ENCODE measurements at places on chromosomes 7 and 10. TPM values are rescaled to one million over a fixed set of nuclear protein-coding genes. Genes with fewer than 3 reads are reported as not detected.

The FGFR2 gene
- total RNA-seq: 53.7 TPM

The NYAP1 gene
- 2.0 TPM for total RNA-seq

The LRCH4 gene
- total RNA-seq: 53.2 TPM

The ZNF485 gene
- 2.3 TPM for total RNA-seq

The TFPI2 gene
- 40.1 TPM for total RNA-seq

DNA sequence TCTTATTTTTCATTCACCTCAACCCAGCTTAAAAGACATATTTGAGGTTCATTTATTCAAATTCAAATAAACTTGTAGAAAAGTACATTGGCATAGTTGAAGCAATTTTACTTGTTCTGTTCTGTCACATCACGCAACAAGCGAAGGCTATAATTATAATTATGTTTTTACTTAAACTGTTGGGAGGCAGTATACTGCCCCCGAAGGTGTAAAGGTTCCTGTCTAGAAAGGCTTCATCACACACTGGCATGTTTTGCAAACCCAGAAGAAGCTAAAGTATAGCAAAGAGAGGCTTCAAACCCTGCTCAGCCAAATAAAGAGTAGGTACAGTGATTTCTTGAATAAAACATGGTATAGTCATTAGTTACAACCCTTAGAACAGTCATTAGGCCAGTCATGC is 62.6 kb downstream of the CDCA7L start:
- no peak for ATAC-seq

GRCh38 chr7:124681946-124682345 is 83.6 kb downstream of the GPR37 start:
- ATAC-seq: no peak

DNA sequence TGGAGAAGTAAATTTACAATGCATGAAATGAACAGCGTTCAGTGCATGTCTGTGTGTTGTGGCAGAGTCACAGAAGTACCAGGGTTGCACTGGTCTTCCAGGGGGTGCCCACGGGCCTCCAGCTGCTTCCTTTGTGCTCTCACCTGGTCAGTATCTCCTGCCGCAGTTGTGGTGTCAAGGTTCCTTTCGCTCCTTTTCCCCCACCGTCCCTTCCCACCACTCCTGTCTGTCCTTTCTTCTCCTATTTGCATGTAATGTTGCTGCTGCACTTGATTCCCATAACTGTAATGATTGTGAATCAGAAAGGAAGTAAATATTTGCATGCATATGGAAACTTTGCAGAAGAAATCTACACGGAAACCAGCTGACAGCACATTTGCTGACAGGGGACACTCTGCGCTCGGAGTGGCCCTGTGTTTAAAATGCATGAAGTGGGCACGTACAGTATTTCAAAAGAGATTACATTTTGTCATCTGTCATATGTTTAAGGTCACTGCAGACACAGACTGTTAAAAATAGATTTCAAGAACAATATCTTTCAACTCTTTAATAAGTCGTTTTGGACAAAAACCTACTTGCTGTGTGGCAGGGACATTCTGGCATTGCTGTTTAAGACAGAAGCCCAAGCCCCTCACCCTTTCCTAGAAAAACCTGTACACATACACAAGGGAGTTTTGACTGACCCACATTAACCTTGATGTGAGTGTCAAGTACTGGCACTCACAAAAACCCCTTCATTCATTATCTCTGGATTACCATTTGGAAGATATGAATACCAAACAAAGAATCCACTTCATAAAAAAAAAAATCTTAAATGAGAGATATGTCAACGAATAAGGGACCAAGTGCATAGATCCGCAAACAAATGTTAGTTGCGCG is 336.7 kb upstream of the KLF6 start:
- peak; percentile 34 for ATAC-seq

DNA sequence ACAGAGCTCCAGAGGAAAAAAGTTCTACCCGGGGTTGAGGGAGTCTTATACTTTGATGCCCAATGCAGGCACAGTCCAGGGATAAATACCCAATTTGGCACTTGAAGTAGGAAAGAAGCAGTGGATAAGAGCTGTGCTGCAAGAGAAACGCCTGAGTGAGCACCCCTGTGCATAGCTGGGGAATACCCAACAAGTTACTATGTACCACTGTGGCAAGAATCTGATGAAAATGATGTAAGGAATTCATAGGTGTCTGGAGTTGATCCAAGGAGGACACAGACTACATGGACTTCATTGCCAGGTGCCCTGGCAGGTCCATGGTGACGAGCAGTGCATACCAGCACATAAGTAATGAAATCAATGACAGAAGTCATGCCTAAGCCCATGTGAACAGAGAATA is 183.7 kb upstream of the FEZF1 start:
- no peak for ATAC-seq

DNA sequence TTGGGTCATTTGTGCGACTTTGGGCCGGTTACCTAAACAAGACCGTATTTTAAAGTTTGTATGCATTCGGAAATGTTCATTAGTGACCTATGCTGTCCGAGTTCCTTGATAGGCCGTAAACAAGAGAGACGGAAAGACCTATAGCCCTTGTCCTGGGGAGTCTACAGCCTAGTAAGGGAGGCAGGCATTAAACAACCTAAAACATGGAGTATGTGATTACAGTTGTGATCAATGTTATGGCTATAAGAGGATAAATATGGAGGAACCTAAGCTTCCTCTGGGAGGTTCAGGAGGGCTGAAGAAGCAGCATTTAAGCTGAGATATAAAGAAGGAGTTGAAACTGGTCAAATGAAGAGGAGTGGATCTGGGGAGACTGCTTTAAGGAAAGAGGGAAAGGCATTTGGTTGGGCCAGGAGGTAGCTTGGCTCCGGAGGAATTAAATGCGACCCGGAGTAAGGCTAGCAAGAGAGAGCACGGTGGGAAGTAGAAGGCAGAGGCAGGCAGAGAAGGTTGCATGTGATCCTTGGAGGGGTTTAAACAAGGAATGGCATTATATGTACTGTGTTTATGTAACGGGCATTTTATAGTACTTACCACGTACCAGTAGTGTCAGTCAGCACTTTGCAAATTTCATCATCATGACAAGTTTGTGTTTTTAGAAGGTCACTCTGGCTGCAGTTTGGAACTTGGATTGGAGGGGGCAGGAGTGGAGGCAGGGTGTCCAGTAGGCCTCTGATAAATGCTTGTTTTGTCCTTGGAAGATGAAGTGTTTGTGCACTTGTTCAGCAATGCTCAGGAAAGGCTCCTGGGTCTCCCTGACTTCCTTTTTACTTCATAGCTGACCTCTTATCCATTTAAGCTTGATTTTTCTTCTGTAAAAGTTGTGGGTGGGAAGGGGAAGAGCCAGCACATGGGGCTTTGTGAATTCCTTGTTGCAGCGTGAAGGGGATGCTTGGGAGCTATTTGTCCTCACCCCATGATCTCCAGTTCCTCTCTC is 1.0 kb upstream of the AVPI1 start:
- peak; percentile 64 for ATAC-seq

- ATAC-seq: peak; percentile 36
Measured at GRCh38 chr10:110399106-110399964, 94.6 kb upstream of the SMNDC1 start.

- ATAC-seq: no peak
Measured at GRCh38 chr10:126119599-126119998, 223.2 kb downstream of the FANK1 start.

DNA sequence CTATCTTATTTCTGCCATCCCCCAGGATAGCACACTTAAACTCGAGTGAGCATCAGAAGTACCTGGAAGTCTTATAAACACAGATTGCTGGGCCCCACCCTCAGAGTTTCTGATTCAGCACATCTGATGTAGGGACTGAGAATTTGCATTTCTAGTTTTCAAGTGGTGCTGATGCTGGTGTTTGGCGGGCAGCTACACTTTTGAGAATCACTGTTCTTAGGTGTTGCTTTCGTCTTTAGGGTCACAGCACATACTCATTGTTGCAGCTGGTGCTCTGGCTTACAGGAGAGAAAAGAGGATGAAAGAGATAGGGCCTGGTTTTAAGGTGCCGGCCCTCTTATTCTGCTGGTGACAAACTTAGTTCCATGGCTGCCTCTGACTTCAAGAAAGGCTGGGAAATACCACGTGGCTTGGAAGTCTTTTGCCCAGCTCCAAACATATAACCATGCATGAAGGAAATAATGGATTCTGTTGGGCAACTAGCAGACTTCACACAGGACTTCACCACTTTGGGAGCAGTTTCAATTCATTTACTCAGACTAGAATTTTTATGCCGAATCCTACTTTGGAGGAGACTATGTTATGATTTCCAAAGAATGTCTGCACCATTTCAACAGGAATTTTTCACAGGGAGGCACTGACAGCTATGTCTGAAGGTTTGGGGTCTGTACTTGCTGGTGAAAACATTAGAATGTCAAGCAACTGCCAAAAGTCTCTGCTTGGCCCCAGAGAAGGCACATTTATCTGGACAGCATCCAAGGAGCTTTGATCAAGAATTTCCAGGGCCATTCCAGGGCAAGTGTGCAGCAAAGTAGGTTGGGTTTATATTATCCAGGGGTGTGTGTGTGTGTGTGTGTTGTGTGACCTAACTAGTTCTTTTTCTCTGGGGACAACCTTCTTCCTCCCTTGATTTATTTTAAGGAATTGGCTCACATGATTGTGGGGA is 6.9 kb upstream of the MINDY4 start:
- ATAC-seq: peak; percentile 83

DNA sequence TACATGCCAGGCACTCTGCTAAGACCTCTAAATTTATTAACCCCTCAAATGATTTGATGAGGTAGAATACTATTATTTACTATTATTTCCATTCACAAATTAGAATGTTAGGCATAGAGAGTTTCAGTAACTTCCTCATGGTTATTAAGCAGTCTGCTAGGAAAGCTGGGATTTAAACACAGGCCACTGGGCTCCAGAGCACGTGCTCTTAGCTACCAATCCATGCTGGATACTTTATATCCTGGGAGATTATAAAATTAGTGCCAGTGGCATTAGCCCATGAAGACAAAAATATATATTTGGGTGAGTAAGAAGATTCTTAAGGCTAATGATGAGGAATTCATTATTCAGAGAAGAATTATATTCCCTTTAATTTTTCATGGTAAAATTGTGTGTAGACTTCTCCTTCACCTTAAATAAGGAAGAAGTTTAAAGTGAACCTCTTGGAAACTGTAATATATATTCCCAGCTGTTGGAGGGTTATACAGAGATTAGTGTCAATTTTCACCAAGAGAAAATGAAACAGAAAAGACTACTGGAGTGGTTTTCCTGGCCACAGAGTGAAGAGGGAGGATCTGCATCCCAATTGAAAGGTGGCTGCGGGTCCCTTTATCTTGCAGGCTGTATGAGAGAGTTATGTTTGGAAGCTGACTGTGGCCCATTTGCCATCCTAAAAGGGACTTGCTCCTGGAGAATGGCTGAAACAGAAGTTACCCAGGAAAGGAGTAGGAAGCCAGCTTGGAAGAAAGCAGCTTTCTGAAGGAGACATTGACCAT is 334.3 kb upstream of the TEX47 start:
- ATAC-seq: no peak

DNA sequence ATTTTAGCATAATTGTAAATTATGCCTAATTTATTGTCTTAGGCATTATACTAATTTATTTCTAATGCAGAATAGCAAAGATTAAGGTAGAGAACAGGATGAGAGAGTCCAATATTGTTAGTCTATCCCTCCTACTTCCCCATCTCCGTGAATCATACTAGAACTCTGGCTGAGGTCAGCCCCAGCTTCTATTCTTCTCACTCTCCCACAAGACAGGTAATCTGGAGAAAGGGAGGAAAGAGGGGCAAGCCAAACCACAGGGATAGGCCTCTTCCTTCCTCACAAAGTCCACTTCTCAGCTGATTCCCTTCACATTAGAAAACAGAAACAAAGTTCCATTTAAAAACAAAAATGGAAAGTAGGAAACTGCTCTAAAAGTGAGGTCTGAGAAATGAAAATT is 117.5 kb upstream of the LAMB4 start:
- ATAC-seq: no peak

DNA sequence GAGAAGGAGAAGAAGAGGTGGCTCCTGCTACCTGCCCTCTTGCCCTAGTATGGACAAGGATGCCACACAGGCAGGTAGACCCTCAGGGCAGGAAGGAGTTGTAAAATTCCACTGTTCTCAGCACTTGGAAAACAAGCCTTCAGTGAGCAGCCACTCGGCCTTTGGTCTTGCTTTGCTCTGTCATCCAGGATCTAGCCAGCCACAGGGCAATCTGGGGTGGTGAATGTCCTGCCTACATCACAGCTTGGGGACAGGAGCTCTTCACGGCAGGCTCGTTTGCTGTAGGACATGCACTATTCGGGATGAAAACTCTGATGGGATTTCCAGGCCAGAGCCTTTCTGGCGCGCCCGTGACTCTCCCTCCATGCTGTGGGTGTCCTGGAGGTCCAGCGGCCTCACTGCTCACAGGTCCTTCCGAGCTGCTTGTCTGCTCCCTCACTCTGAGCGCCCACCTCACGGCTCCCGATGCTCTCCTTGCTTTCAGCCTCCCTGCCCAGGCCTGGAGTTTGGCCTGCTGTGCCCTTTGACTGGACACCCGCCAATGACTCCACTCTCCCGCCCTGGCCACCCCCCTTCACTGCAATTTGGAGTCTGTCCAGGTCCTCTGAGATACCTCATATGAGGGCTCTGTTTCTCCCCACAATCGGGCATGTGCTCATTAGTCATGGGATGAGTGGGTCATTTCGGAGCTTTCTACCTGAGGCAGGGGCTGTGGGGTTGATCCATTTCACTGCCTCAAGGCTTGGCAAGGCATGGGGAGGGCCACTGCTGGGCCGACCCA is 227.2 kb upstream of the GRB10 start:
- no peak for ATAC-seq

DNA sequence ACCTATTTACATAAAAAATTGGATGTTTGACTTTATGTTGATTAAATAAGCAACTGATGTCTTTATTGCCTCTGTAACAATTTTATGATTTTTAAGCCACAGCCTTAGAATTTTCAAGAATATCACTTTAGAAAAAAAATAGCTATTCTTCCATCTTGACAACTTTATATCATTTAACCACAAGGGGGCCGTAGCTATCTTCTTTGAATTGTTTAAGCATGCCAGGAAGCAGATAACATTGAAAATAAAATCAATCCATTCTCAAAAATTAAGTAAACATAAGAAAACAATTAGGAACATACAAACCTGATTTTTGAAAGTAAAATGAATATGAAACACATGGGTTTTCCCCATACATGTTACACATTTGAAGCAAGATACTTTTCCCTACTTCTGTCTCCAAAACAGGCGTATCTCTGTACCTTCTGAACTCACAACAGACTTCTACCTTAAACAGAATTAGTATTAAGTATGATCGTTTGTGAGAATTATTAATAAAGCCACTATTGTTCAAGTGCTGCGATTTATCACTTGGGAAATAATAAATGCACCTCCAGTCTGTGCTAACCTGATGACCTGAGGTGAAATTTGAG is 209.0 kb downstream of the CACNA2D1 start:
- no peak for ATAC-seq

- no peak for ATAC-seq
Measured at GRCh38 chr7:155791836-155792235, 20.4 kb downstream of the SHH start.

Measured in gastroesophageal sphincter (tissue), 4 donors.